Right lobe of liver (tissue), 6 donors: ENCODE measurements at places on chromosomes 3 and 15.

- DNase-seq = no peak
Measured at GRCh38 chr3:98563661-98564281, 29.6 kb downstream of the CPOX start.

DNA sequence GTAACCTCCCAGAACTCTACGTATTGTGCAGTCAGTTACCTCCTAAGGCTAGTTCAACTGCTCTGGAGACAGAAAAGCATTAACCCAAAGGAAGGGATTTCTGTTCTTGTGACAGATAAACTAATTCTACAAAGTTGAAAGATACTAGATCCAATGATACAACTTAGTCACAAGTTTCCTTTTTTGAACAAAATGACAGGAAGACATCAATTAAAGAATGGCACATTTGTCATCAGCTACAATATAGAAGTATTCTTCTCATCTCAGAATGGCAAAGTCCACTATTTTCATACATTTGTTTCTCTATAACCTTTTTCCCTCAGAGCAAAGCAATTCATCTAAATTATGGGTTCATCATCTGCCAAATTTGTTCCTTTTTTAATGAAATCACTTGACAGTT lies 43.7 kb downstream of the ISL2 start:
- DNase-seq = no peak

GRCh38 chr3:100503448-100503847 lies 11.0 kb downstream of the TMEM45A start:
- DNase-seq = no peak

GRCh38 chr3:10370429-10370828 lies 49.5 kb upstream of the SEC13 start:
- DNase-seq = no peak

GRCh38 chr3:188914552-188914951 lies 257.2 kb upstream of the TPRG1 start:
- no peak for DNase-seq

GRCh38 chr3:150248116-150248887 lies 159.8 kb upstream of the TSC22D2 start:
- no peak for DNase-seq

DNA sequence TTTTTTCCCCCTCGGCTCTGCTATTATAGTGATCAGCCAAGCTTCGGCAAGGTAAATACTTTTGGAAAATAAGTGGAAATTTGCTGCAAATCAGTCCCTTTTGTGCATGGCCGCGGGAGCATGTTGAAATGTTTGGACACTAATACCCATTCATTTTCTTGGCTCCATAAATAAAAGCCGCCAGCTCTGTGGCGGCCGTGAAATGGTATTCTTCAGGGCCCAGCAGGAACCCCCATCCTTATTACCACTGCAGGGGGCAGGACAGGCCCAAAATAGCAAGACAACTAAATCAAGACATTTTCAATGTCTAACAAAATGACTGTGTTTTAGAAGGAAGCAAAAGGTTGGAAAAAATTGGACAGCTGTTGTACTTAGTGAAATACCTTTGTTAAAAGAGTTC lies 362.3 kb downstream of the NR2F2 start:
- DNase-seq = no peak

DNA sequence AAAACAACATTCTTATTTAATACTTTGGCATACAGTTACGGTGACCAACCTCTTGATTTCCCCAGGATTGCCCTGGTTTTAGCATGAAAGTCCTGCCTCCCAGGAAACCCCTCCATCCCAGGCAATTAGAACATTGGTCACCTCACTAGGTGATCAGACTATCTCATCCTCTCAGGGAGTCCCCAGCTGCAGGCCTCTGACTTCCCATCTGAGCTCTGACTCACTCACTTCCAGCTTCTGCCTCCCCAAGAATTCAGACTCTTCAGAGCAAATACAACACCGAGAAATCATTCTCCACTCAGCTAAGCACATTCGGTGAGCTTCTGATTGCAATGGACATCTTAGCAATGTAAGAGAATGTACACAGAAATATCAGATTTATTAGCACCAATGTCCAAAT lies 92.4 kb upstream of the HES1 start:
- DNase-seq = no peak

GRCh38 chr3:154227531-154227930 lies 96.8 kb downstream of the DHX36 start:
- no peak for DNase-seq

GRCh38 chr3:124492824-124493223 lies 237.4 kb upstream of the UMPS start:
- DNase-seq = peak; percentile 76

GRCh38 chr3:52259035-52259434 lies 13.5 kb downstream of the PPM1M start:
- no peak for DNase-seq
